CD8-positive, alpha-beta memory T cell (primary cell): ENCODE measurements at places on chromosomes 5 and 9.

- DNase-seq = no peak
- H3K27me3 ChIP-seq = no peaks in the 10 kb centered on the region
- no peak overlapping the region for H3K4me3 ChIP-seq
- no peak overlapping the region for H3K27ac ChIP-seq
Measured at GRCh38 chr5:35182910-35183535, 47.3 kb downstream of the PRLR start.

GRCh38 chr9:727767-728166 lies 113.7 kb upstream of the DMRT1 start:
- no peaks in the 10 kb centered on the region for H3K36me3 ChIP-seq
- no peak overlapping the region for H3K27ac ChIP-seq
- H3K4me3 ChIP-seq = no peak overlapping the region

- no peak overlapping the region for H3K27ac ChIP-seq
- no peaks in the 10 kb centered on the region for H3K36me3 ChIP-seq
- no peaks in the 10 kb centered on the region for H3K27me3 ChIP-seq
- H3K4me1 ChIP-seq = peaks cover 2% of the 10 kb centered on the region
- H3K4me3 ChIP-seq = no peak overlapping the region
Measured at GRCh38 chr5:387491-388265, 55.3 kb upstream of the EXOC3 start.

DNA sequence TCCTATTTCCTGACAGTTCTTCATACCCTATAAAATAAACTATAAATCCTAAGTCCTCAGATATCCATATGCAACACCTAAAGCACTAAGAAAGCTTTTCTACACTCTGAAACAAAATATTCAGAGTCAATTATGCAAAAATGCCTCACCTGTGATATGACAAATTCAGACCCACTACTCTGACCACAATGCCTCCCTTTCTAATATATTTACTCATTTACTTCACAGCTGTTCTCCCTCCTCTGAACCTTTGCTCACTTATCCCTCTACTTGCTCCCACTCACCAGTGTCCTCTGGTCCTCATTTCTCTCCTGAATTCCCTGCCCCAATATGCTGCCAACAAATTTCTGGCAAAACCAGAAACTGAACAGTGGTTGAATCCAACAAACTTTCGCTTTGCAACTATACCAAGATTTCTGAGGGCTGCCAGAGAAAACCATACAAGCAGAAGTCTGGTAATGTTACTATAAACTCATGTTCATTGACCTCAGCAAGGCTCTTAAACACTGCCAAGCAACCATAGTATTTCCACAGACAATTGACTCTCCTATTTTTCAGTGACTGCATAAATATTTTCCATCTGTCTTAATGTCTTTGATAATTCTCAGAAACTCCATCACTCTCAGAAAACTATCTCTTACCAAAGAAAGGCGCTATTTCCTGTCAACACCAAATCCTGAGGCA lies 7.1 kb downstream of the CCNH start:
- H3K4me3 ChIP-seq = no peak overlapping the region
- DNase-seq = no peak
- peaks cover 31% of the 10 kb centered on the region for H3K36me3 ChIP-seq
- no peaks in the 10 kb centered on the region for H3K27me3 ChIP-seq
- peaks cover 41% of the 10 kb centered on the region for H3K4me1 ChIP-seq
- H3K27ac ChIP-seq = no peak overlapping the region

DNA sequence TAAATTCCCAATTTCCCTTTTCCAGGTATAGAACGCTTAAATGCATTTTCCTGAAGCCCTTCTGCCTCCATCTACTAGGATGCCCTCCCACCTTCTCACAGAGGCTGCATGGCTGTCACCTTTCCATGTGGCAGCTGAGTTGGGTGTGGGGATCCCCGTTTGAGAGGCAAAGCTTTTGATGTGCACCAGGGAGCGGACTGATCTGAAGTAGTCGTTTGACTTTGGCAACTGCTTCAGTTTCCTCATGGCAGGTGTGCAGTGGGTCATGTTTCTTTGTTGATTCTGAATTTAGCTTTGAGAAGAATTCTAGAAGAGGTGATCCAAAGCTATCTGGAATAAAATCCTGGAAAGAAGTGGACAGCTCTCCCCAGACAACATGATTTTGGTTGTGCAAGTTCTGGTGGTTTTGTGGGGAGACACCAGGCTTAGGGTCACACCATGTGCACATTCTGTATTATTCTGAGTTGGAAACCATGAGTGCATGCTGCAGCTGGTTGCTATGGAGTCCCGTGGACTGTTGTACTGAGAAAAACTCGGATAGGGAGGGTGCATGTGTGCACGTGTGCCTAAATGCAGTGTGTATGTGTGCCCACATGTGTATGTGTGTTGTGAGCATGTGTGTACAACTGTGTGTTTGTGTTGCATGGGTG lies 63.5 kb downstream of the GADD45G start:
- no peaks in the 10 kb centered on the region for H3K36me3 ChIP-seq
- H3K27ac ChIP-seq = no peak overlapping the region
- DNase-seq = no peak
- no peak overlapping the region for H3K4me3 ChIP-seq

GRCh38 chr9:121765021-121765950 lies 113.9 kb downstream of the DAB2IP start:
- H3K4me3 ChIP-seq = no peak overlapping the region
- no peak overlapping the region for H3K27ac ChIP-seq
- no peak for DNase-seq
- H3K4me1 ChIP-seq = no peaks in the 10 kb centered on the region
- no peaks in the 10 kb centered on the region for H3K36me3 ChIP-seq

- no peak overlapping the region for H3K27ac ChIP-seq
- H3K4me1 ChIP-seq = no peaks in the 10 kb centered on the region
- no peak for DNase-seq
- no peaks in the 10 kb centered on the region for H3K27me3 ChIP-seq
- H3K4me3 ChIP-seq = no peak overlapping the region
- no peaks in the 10 kb centered on the region for H3K36me3 ChIP-seq
Measured at GRCh38 chr5:15103864-15104263, 232.3 kb upstream of the ANKH start.

DNA sequence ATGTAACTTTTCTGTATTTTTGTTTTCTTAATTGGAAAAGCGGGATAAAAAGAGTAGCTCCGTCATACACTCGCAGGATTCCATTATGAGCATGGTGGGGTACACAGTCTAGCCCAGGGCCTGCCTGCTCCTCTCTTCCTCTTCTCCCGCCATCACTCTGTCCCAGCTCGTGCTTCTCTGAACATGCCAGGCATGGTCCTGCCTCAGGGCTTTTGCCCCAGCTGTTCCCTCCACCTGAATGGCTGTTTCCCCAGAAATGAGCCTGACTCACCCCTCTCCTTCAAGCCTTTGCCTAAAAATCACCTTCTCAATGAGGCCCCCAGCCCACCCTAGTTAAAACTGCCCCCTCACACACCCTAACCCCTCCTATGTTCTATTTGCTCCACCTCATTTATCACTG lies 4.5 kb downstream of the CORO2A start:
- no peak overlapping the region for H3K4me3 ChIP-seq
- no peaks in the 10 kb centered on the region for H3K36me3 ChIP-seq
- DNase-seq = no peak
- H3K4me1 ChIP-seq = peaks cover 22% of the 10 kb centered on the region

DNA sequence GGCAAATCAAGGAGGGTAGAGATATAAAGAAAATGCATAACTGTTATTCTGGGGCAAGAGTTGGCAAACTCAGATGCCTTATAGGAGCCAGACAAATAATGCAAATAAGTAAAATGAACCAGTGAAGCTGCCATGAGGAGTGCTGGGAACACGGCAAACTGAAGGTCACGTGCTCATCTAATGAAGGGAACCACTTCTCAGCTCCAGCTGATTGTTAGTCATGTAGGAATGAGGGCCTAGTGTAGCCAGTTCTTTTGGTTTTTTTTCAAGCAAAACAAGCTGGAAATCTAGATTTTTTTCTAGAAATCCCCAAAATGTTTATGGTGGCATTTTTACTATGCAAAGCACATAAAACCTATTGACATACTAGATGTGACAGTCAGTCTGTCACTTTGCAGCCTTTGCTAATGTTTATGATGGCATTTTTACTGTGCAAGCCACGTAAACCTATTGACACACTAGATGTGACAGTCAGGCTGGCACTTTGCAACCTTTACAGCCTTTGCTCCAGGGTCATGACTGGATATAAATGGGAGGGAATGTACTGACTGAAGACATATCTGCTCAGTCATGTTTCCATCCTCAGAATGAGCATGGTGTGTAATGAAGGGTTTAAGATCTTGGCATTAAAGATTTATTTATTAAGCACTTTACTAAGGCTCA lies 39.4 kb downstream of the RUSC2 start:
- H3K4me1 ChIP-seq = no peaks in the 10 kb centered on the region
- H3K36me3 ChIP-seq = no peaks in the 10 kb centered on the region
- H3K27ac ChIP-seq = no peak overlapping the region
- no peak overlapping the region for H3K4me3 ChIP-seq

GRCh38 chr9:125189011-125189360 lies 617 bp downstream of the PPP6C start:
- no peaks in the 10 kb centered on the region for H3K27me3 ChIP-seq
- H3K4me1 ChIP-seq = peaks cover 57% of the 10 kb centered on the region
- no peak for DNase-seq
- no peaks in the 10 kb centered on the region for H3K36me3 ChIP-seq

- peak overlapping the region; percentile 3 for H3K27ac ChIP-seq
- peaks cover 60% of the 10 kb centered on the region for H3K4me1 ChIP-seq
- DNase-seq = no peak
- H3K36me3 ChIP-seq = peaks cover 19% of the 10 kb centered on the region
Measured at GRCh38 chr5:149519601-149520000, 31.6 kb downstream of the CSNK1A1 start.

- H3K4me1 ChIP-seq = no peaks in the 10 kb centered on the region
- H3K36me3 ChIP-seq = no peaks in the 10 kb centered on the region
- no peak overlapping the region for H3K27ac ChIP-seq
- H3K27me3 ChIP-seq = no peaks in the 10 kb centered on the region
- H3K4me3 ChIP-seq = no peak overlapping the region
- DNase-seq = no peak
Measured at GRCh38 chr9:9790216-9790872, 822.5 kb downstream of the PTPRD start.

DNA sequence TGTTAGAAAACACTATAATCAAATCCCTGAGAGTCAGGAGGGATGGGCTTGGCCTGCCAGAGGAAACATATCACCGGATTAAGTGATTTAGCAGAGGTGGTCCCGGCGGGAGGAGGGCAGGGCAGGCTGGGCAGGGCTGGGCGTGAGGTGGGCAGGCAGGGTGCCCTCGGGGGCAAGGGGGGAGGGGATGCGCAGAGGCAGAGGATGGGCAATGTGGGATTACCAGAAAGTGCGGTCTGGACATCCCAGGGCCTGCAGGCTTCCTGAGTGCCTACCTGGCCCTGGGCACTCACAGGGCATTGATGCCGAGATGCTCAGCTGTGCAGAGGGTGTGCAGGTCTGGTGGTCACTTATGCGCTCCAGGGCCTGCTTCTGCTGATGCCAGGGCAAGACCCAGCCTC lies 115.2 kb downstream of the ADAMTS2 start:
- H3K36me3 ChIP-seq = no peaks in the 10 kb centered on the region
- no peak for DNase-seq
- no peaks in the 10 kb centered on the region for H3K27me3 ChIP-seq
- no peaks in the 10 kb centered on the region for H3K4me1 ChIP-seq

GRCh38 chr9:127731938-127732337 lies 3.2 kb downstream of the TOR2A start:
- no peak for DNase-seq
- no peak overlapping the region for H3K4me3 ChIP-seq
- H3K27me3 ChIP-seq = no peaks in the 10 kb centered on the region
- H3K4me1 ChIP-seq = peaks cover 22% of the 10 kb centered on the region
- H3K36me3 ChIP-seq = no peaks in the 10 kb centered on the region

DNA sequence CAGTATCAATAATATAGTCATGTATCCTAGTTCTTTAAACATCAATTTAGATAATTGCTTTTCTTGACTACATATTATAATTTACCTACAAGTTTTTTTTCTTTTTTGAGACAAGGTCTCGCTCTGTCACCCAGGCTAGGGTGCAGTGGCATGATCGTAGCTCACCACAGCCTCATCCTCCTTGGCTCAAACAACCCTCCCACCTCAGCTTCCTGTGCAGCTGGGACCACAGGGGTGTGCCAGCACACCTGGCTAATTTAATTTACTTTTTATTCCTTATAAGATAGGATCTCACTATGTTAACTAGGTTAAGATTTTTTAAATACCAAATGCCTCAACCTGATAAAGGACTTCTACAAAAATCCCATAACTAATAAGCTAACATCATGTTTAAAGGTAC lies 21.1 kb downstream of the UIMC1 start:
- peaks cover 17% of the 10 kb centered on the region for H3K4me1 ChIP-seq
- no peak overlapping the region for H3K27ac ChIP-seq
- peak; percentile 45 for DNase-seq

GRCh38 chr9:19416143-19416542 lies 7.3 kb downstream of the ACER2 start:
- H3K27ac ChIP-seq = no peak overlapping the region
- no peaks in the 10 kb centered on the region for H3K4me1 ChIP-seq
- no peak for DNase-seq
- H3K27me3 ChIP-seq = no peaks in the 10 kb centered on the region
- H3K4me3 ChIP-seq = no peak overlapping the region

DNA sequence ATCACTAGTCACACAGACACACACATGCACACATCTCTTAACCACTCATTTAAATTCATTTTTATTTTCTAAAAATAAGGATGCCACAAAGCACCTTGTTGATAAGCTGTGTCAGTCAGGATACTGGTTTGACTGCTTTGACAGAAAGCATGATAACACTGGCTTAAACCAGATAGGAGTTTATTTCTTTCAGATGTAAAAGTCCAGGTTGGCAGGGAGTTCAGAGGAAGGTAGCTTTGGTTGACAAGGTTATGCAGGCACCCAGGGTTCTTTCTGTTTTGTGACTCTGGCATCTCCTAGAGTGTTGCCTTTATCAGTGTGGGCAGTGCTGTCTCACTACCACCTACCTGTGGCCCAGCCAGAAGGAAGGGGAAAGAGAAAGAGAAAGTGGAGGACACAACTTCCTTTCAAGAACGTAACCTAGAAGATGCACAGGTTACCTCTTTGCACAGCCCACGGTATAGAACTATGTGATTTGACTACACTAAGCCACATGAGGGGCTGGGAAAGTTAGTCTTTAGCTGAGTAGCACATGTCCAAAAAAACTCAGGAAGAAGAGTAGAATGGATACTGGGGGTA lies 334.7 kb downstream of the OSTF1 start:
- no peaks in the 10 kb centered on the region for H3K27me3 ChIP-seq
- no peak overlapping the region for H3K27ac ChIP-seq
- H3K36me3 ChIP-seq = no peaks in the 10 kb centered on the region
- no peak overlapping the region for H3K4me3 ChIP-seq

DNA sequence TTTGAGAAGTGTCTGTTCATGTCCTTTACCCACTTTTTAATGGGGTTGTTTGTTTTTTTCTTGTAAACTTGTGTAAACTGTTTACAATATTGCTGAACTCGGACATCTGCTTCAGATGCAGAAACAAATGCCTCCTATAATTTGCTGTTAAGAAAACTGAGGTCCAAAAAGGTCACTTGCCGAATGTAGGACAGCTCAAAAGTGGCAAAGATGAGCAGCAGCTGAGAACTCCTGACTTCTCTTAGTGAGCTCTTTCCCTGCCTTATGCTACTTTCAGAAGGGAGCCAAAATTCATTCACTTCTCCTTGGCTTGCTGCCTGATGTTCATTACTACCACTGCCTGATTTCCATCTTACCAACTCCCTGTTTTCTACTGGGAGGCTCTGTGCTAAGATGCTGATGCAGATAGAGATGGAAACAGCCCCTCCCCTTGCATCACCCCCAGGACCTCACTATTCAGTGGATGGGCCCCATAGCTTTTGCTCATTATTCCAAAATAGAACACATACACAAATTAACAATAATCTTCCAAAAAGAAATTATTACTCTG lies 60.1 kb downstream of the SEMA6A start:
- H3K4me1 ChIP-seq = no peaks in the 10 kb centered on the region
- H3K4me3 ChIP-seq = no peak overlapping the region
- H3K36me3 ChIP-seq = no peaks in the 10 kb centered on the region
- no peaks in the 10 kb centered on the region for H3K27me3 ChIP-seq
- no peak overlapping the region for H3K27ac ChIP-seq
